ENCODE measurements at places on chromosomes 3 and 15.

- no peak for DNase-seq
These were observed 27.2 kb upstream of the STT3B start for GRCh38 chr3:31505371-31506048.

GRCh38 chr3:134291319-134292254, 40.9 kb upstream of the RYK start:
- no peak for DNase-seq

DNA sequence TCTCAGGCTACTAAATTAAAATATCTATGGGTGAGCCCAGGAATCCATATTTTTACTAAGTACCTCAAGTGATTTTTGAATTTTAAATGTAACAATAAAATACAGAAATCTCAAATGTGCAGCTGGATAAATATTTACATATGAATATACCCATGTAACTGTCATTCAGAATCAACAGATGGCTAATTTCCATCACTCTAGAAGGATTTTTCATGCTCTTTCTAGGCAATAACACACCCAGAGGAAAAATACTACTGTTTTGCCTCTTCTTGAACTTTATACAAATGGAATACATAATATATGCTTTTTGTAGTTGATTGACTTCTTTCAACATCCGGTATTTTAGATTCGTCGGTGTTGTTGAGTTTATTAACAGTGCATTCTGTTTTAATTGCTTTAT, 601.3 kb upstream of the NECTIN3 start:
- no peak for DNase-seq

DNA sequence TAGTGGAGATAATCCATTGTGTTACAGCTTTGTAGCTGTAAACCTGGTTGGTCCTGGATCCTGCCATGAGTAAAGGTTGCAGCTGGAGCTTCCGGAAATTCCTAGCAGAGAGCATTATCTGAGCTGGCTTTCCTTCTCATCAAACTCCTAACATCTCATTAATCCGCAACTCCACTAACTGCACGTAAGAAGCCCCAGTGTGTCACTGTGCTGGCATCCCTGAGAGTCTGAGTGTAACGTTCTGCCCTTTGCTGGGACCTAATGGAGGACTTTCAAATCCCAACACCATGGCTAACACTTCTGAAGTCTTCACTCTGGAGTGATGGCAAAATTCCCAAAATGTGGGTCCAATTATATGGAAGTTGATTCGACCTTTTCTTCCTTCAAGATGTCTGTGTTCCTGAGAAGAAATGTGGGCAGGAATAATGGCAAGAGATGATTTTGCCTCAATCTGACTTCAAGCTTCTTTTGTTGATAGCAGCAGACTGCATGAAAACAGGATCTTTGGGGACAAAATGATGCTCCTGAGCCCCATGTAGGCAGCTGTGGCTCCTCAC, 9.6 kb upstream of the TRPM1 start:
- DNase-seq = no peak

DNA sequence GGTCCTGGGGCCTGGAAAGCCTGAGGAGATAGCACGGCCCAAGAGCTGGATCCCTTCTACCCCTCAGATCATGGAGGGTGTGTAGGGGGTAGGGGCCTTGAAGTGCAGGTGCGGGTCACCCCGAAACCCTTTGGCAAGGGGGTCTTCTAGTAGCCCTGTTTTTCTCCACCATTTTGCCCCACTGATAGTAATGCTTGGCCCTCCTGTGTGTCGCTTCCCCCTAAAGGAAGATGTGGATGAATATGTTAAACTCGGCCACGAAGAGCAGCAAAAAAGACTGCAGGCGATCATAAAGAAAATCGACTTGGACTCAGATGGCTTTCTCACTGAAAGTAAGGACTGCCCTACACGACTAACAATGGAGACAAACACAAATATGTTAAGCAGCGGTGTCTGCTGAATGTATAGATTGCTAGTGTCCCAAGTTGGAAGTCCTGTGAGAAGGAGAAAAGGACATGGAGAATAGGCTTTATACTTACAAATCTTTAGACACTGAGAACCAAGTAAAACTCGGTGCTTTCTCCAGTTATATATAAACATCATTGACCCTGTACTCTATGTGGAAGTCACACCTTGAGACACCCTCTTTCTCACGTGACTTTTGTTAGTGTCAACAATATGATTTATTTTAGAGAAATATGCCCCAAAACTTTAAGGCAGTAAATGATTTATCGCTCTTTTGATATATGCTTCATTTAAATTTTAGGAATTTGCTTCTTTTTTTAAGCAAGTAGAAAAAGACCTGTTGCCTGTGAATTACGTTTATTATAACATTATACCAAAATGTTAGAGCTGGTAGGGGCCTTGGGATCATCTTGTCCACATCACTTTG, 802 bp downstream of the RCN2 start:
- no peak for DNase-seq

DNA sequence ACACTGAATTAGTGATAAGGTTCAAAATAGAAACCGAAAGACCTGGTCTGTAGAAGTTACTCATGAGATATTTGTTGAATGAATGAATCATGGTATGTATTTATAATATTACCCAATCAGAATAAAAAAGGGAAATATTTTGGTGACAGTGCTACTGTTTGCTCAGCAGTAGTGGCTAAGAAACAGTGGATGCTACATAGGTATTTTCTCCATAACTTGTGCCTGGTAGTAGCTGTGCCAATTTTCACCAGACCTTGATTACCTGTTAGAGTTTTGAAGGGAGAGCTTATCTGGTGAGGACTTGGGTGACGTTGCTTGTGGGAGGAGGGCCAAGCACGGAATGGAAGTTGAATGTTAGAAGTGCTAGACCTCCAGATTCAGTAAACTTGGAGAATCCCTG, 14.3 kb downstream of the LIMD1 start:
- DNase-seq = no peak

DNA sequence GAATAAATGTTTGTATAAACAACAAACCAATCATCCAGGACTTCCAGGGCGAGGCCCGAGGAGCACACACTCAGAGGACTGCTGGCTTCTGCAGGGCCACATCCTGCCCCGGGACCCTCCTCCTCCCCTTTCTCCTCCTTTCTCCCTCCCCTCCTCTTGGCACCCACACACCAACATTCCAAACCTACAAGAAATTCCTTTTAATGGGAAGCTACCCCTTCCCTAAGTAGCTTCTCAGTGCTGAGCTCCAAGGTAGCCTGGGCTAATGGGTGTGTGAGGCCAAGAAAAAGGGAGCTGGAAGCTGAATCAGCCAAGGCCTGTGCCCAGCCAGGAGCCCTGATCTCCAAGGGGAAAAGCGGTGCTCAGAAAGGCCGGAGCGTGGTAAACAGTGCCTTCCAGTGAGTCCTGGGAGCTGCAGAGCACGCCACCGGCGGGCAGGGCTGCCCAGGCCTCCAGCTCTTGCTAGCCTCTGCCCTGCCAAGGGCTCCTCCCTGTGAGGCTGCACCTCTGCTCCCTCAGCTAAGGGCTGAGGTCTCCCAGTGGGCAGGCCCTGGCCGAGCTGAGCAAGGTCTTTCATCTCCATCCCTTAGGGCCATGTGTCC, 3.9 kb downstream of the ITIH3 start:
- DNase-seq = no peak

GRCh38 chr3:50237133-50237651, 1.2 kb downstream of the GNAI2 start:
- no peak for DNase-seq

- no peak for DNase-seq
These were observed 36.8 kb downstream of the HGD start for GRCh38 chr3:120645083-120645845.

GRCh38 chr3:135637013-135637412, 328.5 kb upstream of the PPP2R3A start:
- no peak for DNase-seq

DNA sequence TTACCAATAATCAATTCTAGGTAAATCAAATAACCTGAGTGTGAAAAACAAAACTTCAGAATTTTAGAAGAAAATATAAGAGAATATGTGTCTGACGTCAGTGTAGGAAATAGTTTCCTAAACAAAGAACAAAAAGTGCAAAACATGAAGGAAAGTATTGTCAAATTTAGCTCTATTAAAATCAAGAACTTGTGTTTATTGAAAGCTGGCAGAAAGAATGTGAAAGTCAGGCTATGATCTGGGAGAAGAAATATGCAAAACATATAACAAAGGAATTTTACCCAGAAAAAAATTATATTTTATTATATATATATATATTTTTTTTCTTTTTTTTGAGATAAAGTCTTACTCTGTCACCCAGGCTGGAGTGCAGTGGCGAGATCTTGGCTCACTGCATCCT, 129.1 kb upstream of the ANKRD28 start:
- DNase-seq = no peak

GRCh38 chr15:91921843-91922198, 68.3 kb downstream of the SLCO3A1 start:
- DNase-seq = no peak

- DNase-seq = peak; percentile 57
These were observed 23.2 kb upstream of the LAMP3 start for GRCh38 chr3:183185696-183186095.

DNA sequence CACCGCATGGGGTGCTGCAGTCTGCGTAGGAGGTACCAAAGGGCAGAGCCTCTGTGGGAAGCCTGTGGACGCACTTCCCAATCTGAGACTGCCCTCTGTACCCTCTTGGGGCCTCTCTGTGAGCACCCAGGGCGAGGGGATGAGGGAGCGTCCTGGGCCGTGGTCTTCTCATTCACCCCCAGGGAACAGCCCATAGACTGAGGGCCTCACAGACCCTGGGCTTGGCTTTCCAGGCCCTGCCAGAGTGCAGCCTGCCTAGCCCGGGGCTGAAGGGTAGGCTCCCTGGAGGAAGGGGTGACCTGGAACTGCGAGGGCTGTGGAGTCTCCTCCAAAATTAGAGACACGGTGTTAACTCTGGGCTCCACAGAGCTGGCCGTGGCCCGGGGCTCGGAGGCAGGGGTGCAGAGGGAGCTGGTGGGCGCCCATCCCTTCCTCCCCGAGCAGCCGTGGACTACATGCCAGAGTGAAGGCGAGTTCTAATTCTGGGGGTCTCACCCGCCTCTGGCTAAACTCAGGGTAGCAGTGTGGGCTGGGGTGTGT, 468 bp upstream of the SPTBN5 start:
- DNase-seq = no peak

DNA sequence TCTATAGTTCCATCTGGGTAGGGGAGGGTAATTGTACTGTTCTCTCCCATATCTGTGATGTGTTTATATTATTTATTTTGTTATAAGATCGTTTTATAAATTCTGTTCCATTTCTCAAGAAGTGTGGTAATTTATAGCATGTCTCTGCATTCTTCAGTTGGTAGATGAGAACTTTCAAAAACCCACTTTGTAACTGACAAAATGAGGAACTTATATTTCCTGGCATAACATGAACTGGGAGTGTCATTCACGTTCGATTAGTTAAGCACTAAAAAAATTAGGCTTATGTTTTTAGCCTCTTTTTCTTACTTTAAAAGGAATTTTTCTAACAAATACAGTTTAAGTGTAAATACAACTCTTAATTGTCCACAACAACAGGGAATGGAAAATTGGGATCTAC, 230.8 kb downstream of the CGGBP1 start:
- no peak for DNase-seq

- DNase-seq = no peak
These were observed 59.5 kb downstream of the TP63 start for GRCh38 chr3:189690672-189691071.

- DNase-seq = peak; percentile 34
These were observed 116.2 kb upstream of the NECTIN3 start for GRCh38 chr3:110955301-110955880.

DNA sequence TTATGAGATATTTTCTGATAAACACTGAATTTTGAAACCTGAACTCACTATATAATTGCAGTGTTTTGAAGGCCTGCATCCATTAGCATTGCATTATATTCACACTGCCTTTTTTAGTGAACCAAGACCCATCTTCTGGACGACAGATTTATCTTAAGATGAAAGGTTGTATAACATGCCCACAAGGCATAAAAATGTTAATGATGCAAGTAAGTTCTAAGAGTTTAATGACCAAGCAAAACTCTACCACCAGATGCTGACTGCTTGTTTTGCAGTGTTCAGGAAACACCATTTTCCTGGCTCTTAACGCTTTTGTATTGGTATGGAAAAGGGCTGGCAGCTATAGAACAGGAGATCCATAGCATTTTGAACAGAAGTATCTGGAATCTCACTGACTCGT, 46.1 kb downstream of the USP50 start:
- no peak for DNase-seq

DNA sequence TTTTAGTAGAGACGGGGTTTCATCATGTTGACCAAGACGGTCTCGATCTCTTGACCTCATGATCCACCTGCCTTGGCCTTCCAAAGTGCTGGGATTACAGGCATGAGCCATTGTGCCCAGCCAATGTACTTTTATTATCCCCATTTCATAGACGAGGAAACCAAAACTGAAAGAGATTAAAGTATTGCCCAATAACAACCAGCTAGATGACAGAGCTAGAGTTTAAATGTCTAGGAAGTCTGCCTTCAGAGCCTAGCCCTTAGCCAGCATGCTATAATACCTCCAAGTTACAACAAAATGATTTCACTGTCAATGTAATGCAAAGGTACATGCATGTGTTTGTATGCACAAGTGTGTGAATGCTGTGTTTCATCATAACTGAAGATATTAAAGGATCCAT, 389.4 kb upstream of the RBMS3 start:
- DNase-seq = no peak

- no peak for DNase-seq
These were observed 61.8 kb downstream of the SLC9A9 start for GRCh38 chr3:143786219-143787191.

DNA sequence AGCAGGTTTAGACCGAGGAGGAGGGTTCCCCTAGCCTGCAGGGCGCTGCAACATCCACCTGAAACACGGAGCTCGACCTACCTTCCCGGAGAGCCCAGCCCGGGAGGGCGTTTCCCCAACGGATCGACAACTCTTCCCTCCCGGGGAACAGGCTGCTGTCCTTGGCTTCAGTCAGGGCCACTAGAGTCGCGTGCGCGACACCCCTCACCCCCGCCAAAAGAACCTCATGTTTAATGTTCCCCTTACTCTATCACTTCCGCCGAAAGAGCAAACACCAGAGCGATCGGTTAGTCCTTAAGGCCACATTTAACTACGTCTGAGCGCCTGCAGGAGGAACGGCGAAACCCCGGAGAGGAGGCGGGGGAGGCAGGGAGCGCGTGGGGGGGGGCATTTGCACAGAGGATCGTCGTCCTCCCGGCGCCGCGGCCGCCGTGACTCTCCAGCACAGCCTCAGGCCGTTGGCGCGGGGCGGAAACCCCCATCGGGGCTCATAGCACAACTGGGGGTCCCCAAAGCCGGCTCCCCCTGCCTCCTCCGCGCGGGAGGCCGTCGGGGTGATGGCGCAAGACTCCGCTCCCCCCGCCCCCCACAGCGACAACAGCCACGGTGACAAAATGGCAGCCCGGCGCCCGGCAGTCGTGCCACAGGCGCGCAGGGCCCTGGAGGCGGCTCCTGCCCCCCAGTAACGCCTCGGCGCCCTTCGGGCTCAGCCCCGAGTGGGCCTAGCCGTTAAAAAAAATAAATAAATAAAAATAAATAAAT, 3.2 kb downstream of the ANP32A start:
- no peak for DNase-seq

- no peak for DNase-seq
These were observed 125.5 kb downstream of the MBNL1 start for GRCh38 chr3:152394246-152394645.

DNA sequence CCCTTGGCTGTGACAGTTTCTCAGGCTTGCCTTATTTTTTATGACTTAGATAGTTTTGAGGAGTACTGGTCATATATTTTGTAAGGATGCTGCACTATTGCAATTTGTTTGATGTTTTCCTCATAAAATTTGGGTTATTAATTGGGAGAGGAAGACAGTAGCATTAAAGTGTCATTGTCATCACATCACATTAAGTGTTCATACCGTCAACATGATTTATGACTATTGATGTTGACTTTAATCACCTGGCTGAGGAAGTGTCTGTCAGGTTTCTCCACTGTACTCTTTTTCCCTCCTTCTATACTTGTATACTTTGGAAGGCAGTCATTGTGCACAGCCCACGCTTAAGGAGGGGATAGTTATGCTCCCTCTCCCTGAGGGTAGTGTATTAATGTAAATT, 26.9 kb downstream of the TRIM69 start:
- no peak for DNase-seq
